RPMI7951 (cell line): ENCODE measurements at places on chromosomes 13 and 19. TPM values are rescaled to one million over a fixed set of nuclear protein-coding genes. Genes with fewer than 3 reads are reported as not detected.
A peak's percentile ranks its signal among the peaks of the same experiment; 100 is the strongest.

DNA sequence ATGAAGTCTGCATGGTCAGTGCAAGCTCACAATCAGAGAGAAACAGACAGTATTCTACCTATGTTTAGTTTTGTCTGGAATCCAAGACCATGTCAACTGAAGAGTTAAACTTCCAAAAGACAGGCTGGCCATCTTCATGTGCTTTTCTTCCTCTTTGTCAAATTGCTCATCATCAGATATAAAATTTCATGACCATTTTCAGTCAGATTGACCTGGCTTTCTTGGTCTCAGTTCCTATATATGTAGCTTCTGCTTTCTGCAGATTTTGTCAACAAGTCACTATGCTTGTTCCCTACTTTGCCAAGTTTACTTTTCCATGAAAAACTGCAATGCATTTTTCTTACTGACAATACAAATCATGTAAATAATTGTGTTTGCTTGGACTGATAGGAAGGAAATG, 13.9 kb downstream of the SLC46A3 start:
- DNase-seq = no peak

CBLC gene
- total RNA-seq = not detected in 2 replicates

DNA sequence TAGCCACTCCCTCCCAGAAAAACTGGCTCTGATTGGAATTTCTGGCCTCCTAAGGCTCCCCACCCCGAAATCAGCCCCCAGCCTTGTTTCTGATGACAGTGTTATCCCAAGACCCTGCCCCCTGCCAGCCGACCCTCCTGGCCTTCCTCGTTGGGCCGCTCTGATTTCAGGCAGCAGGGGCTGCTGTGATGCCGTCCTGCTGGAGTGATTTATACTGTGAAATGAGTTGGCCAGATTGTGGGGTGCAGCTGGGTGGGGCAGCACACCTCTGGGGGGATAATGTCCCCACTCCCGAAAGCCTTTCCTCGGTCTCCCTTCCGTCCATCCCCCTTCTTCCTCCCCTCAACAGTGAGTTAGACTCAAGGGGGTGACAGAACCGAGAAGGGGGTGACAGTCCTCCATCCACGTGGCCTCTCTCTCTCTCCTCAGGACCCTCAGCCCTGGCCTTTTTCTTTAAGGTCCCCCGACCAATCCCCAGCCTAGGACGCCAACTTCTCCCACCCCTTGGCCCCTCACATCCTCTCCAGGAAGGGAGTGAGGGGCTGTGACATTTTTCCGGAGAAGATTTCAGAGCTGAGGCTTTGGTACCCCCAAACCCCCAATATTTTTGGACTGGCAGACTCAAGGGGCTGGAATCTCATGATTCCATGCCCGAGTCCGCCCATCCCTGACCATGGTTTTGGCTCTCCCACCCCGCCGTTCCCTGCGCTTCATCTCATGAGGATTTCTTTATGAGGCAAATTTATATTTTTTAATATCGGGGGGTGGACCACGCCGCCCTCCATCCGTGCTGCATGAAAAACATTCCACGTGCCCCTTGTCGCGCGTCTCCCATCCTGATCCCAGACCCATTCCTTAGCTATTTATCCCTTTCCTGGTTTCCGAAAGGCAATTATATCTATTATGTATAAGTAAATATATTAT, 6.1 kb downstream of the FOSB start:
- no peak for DNase-seq

ERICH6B gene
- not detected in 2 replicates for total RNA-seq

MIDN gene
- total RNA-seq = 3.2 and 4.1 TPM in 2 replicates

DNA sequence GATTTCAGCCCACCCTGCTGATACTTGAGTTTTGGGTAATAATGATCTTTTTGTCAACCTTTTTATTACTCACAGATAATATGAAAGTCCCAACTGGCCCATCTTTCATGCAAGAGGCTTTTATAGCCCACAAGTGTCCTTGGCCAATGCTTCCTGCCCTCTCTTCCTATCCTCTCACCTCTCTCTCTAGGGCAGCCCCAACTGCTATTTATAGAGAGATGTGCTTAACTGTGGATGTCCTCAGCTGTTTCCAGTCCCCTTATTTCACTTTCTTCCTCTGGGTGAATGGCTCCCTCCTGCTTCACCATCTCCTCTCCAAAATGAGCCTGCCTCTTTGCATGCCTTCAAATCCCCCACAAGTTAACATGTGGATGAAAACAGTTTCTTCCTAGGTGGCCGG, 27.4 kb downstream of the ARHGEF7 start:
- no peak for DNase-seq

DNA sequence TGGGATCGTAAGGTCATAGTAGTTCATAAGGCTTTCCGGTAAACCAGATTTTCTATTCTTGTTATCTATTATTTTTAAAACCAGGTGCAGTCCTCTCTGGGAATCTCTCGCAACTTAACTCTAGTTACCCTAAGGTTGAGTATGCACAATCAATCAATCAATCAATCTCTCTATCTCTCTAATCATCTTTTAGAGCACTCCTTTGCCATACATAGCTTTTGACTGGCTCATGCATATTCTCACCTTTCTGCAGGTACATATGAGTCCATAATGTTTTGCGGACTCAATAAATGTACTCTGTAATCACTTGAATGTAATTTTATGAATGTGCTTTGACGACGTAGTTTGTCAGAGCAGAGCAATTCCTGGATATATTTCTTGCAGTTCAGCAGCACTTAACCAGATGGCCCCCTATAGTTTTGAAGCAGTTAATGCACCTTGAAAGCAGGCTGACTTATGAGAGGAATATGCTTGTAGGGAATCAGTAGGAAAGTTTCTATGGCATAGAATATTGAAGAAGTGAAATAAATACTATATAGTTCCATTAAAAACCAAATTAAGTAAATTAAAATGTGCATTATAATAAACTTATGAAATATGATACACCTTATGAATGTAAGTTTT, 524.7 kb downstream of the GPC5 start:
- no peak for DNase-seq

OR10H1 gene
- total RNA-seq = not detected in 2 replicates

PLIN4 gene
- total RNA-seq = not detected in 2 replicates

DNA sequence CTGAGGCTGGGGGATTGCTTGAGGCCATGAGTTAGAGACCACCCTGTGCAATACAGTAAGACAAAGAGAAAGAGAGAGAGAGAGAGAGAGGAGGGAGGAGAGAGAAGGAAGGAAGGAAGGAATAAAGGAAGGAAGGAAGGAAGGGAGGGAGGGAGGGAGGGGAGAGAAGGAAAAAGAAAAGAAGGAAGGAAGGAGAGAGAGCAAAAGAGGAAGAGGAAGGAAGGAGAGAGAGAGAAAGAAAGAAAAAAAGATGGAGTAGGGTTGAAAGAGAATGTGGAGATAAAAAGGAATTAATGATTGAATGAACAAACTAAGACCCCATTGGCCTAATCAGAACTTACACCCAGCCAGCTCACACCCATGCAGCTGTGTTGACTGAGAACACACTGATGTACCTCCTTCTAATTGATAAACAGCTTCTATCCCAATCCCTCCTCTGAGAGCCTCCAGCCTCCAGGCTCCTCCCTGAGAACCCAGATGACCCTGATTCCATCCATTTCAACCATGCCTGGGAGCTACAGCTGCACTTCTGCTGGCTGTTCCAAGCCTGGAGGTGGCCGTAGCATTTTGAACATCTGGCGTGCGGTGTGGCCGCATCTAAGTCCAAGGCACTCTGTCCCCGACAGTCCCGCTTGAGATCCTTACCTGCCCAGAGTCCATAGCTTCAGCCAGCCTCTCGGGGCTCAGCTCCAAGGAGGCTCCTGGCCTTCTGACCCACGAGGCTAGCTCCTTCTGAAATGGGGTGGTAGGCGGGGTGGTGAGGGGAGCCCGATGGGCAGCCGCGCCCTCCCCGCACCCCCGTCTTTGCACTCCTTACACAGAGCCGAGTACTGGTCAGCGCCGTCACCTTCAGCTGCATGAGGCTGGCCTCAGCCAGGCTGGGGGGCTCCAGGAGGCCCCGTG, 1.1 kb downstream of the PRODH2 start:
- DNase-seq = no peak

RPL36 gene
- 738 and 947 TPM in 2 replicates for total RNA-seq

DNA sequence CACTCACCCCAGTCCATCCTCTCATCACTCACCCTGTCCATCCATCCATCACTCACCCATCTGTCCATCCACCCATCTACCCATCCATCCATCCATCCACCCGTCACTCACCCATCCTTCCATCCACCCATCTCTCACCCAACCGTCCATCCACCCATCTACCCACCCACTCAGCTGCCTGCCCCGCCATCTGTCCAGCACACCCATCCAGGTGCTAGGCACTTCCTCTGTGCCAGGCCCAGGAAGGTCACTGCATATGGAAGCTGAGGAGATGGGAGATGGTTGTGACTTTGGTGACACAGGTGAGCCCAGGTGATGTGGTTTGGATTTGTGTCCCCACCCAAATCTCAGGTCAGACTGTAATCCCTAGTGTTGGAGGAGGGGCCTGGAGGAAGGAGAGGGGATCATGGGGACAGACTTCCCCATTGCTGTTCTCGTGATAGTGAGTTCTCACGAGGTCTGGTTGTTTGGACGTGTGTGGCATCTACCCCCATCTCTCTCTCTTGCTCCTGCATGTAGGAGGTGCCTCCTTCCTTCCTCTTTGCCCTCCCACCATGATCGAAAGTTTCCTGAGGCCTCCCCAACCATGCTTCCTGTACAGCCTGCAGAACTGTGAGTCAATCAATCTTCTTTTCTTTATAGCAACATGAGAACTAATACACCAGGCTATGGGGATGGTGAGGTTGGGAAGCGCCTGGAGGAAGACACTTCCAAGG, 15.9 kb upstream of the C13orf46 start:
- no peak for DNase-seq

DNA sequence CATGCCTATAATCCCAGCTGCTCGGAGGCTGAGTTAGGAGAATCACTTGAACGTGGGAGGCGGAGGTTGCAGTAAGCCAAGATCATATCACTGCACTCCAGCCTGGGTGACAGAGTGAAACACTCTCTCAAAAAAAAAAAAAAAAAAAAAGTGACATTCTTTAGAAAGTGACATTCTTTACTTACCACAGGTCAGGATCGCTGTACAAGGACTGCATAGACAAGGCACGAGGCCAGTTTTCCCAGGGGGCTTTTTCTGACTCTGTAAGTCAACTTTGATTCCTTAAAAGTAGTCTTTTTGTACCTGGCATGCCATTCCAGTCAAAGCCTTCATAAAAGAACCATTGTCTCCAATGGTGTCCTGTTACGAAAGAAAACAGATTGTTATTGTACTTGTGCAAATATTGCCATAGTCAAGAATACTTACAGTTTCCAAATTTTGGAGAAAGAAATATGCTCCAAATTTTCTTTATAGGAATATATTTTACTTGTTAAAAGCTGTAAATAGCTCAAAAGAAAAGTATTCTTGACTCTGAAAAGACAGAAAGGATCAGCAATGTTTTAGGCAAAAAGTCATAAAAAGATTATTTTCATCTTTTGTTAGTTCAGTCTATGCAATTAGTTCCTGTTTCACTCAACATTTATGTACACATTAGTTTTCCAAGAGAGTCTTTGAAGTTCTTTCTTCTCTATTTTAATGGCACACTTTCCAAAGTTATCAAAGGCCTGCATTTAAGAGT, 39.3 kb downstream of the CEACAM1 start:
- peak; percentile 17 for DNase-seq

KLK3 gene
- not detected in 2 replicates for total RNA-seq

SULT2A1 gene
- not detected in 2 replicates for total RNA-seq

GRCh38 chr19:16442386-16443276, 29.1 kb downstream of the EPS15L1 start:
- DNase-seq = no peak

YJEFN3 gene
- total RNA-seq = 0.12 TPM in 1 of 2 replicates, not detected in the other

- DNase-seq = no peak
Observed at GRCh38 chr19:32869966-32870573, 503 bp upstream of the SLC7A9 start.

CYP2F1 gene
- total RNA-seq = not detected in 2 replicates

DNA sequence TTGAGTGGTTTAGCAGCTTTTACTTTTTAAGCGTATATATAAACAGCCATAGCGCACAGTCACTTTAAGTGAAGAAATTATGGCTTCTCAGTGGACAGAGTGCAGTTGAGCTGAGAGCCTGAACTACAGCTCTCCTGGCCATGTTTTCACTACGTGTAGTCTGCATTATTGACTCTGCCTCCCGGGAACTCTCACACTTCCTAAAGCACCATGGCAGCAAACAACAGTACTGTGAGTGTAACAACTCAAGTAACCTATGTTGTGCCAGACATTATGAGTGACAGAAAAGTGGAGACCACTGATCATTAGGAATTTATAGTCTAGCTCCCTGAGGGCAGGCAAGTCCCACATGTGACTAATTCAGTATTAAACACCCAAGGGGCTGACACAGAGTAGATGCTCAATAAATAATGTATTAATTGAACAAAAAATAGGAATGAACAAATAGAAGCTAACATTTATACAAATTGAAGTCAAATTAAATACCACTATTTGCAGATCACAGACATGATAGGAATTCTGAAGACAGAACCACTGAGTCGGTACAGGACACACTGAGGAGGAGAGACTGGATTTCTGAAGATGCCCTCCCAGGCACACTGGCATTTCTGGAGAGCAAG, 19.7 kb downstream of the EFNB2 start:
- no peak for DNase-seq

DNA sequence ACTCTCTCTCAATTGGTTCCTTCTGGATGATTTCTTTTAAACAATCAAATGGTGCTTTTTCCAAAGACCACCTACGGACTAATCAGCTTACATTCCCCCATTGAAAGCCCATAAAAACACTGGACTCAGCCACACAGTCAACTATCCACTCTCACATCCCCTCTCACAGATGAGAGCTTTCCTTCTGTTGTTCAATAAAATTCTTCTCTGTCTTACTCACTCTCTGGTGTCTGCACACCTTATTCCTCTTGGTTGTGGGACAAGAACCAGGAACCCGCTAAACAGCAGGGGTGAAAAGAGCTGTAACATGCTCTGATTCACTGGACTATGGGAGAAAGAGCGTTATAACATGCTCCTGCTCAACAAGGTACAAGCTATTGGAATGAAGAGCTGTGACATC, 2896.2 kb downstream of the PCDH9 start:
- no peak for DNase-seq

DNA sequence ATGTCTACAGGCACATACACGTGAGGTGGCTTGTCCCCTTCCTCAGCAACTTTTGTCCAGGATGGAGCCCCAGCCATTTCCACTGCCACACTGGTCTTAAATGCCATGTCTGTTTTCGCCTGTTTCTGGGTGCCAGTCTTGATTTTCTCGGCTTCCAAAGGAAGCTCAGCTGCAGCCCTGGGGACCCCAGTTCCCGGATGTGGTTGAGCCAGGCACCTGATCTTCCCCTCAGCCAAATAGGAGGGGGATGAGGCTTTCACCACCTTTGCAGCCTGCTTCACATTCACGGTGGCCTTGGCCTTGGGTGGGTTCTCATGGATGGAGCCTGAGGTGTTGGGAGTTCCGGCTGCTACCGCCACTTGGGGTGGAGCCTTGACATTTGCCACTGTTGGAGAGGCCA, 8.7 kb downstream of the IQCN start:
- DNase-seq = no peak

AKT2 gene
- 53.5 and 65.1 TPM in 2 replicates for total RNA-seq
